ENCODE measurements at places on chromosomes 7 and 10.
A peak's percentile ranks its signal among the peaks of the same experiment; 100 is the strongest.

- DNase-seq: no peak
These were observed 57.7 kb upstream of the TNS3 start for GRCh38 chr7:47639495-47640110.

GRCh38 chr10:84994722-84995121 lies 666.3 kb downstream of the CCSER2 start:
- no peak for DNase-seq

DNA sequence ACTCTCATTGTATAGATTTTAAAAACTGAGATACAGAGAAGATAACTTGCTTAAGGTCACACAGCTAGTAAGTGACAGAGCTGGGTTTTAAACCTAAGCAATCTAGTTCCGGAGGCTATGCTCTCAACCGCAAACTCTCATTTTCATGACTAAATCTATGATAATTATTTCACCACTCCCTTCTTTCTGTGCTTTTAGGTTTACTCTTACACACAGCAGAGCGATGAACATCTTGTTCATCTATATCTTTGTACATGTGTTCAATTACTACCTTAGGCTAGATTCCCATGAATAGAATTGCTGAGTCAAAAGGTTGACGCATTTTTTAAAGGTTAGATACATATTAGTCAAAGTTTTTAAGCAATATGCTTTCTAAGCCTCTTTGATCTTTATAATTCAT lies 154.8 kb downstream of the CHN2 start:
- DNase-seq: no peak

- DNase-seq: no peak
These were observed 1046.9 kb downstream of the DNAJB9 start for GRCh38 chr7:109616551-109617069.

DNA sequence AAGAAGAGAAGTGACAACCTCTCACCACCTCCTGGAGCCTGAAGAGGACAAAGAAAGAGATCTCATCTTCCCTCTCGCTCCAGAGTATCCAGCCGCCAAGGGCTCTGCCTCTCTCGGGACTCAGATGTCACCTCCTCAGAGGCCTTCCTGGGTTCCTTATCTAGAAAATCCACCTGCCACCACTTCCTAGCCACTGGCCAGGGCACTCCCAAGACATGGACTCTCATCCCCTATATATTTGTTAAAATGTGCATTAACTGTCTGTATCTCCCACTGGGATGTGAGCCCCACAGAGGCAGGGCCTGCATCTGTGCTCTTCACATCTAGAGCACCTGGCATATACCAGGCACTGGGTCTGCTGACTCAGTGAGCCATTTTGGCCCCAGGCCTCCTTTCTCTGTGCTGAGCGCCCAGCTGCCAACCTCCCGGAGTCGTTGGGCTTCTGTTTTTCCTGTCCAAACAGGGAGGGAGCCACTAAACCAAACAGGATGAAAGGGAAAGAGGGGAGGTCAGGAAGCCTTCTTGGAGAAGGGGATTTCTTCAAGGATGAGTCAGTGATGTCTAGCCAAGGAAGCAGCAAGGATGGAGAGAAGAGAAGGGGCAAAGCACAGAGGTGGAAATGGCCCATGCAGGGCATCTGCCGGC lies 58.9 kb downstream of the KCNMA1 start:
- no peak for DNase-seq

DNA sequence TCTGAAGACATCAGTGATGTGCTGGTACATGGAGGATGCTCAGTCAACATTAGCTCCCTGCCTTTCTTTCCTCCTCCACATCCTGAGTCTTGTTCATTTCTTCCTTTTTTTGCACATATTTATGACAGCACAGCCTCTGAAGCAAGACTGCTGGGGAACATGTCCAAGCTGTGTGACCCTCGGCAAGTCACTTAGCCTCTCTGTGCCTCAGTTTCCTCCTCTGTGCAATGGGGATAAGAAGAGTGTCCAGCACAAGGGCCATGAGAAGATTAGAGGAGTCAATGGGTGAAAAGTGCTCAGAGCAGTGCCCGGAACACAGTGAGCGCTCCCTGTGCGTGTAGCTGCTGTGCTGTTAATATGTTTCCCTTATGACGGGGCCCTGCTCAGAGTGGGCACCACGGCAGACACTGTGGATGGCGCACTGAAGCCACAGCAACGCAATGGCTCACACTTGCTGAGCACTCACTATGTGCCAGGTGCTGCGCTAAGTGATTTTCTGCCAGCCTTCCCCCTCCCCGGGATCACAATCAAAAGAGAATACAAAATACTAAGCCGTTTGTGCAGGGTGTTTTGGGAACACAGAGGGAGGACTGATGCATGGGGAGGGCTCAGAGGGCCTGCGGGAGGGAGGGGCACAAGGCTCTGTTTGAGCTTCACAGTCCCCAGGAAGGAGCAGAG lies 28.7 kb downstream of the ZCCHC24 start:
- DNase-seq: no peak

GRCh38 chr10:7100032-7100702 lies 310.7 kb downstream of the SFMBT2 start:
- no peak for DNase-seq

- DNase-seq: no peak
These were observed 632.9 kb upstream of the LRRTM3 start for GRCh38 chr10:66292922-66293321.

GRCh38 chr7:33183504-33183903 lies 54.1 kb downstream of the BBS9 start:
- no peak for DNase-seq

DNA sequence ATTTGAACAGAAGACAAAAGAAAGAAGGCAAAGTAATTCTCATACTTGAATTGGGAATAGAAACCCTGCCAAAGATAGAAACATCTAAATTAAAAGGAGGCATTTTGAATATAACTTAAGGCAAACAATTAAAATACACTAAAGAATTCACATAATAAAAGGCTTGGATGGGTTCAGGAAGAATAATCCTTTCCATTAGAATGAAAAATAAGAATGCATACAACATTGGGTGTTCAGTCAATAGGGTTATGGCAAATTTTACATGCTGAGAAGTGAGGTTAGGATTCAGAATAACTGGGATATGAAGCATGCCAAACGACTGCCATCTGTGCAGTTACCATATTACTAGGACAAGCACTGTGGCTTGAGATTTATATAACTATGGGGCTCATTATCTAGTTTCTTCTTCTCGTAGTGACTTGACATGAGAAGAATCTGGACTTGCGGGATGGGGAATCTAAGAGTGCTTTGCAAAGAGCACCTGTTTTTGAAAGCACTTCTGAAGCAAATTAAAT lies 326.5 kb downstream of the THSD7A start:
- DNase-seq: no peak

DNA sequence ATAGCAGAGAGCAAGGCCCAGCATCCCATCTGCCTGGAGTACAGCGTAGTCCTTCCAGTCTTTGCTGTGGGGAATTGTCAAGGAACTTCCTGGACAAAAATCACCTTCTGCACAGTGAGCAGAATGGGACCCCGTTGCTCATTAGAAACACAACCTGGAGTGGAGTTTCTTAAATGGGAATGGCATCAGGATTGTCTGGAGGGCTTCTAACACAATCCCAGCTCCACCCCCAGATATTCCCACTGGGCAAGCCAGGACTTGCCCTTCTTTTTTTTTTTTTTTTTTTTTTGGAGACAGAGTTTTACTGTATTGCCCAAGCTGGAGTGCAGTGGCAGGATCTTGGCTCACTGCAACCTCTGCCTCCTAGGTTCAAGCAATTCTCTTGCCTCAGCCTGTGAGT lies 356.4 kb downstream of the GALNT17 start:
- no peak for DNase-seq

DNA sequence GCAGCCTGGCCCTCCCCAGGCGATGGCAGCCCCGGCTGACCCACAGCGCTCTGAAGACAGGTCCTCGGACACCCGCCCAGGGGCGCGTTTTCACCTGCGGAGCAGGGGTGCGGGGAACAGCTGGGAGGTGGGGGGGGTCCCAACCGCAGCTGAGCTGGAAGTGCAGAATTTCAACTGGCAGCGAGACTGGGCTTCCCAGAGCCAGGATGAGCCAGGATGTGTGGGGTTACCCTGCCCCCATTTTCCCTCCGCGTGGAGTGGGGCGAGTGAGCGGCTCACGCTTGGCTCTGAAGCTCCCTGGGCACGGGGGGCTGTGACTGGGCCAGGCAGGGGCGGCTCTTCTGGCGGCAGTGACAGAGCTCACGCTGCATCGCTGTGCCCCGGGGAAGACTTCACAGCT lies 70.2 kb downstream of the DNAJB6 start:
- DNase-seq: no peak

DNA sequence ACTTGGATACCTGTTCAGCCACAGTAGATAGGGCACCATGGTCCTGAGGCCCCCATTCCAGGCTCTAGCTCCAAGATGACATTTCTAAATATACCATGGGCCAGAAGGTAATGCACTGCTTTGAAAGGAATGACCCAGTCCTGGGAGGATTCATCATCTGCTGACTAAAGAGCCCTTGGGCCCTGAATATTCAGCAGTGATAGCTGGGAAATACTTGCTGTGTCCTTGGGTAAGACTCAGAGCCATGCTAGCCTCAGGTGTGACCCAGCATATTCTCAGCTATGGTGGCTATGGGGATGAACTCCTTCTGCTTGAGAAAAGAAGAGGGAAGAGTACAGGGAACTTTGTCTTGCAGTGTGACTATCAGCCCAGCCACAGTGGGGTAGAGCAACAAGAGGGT lies 21.3 kb upstream of the AGR2 start:
- no peak for DNase-seq

GRCh38 chr10:110363572-110364411 lies 59.1 kb upstream of the SMNDC1 start:
- no peak for DNase-seq

GRCh38 chr7:76047305-76047810 lies 442 bp downstream of the STYXL1 start:
- no peak for DNase-seq

DNA sequence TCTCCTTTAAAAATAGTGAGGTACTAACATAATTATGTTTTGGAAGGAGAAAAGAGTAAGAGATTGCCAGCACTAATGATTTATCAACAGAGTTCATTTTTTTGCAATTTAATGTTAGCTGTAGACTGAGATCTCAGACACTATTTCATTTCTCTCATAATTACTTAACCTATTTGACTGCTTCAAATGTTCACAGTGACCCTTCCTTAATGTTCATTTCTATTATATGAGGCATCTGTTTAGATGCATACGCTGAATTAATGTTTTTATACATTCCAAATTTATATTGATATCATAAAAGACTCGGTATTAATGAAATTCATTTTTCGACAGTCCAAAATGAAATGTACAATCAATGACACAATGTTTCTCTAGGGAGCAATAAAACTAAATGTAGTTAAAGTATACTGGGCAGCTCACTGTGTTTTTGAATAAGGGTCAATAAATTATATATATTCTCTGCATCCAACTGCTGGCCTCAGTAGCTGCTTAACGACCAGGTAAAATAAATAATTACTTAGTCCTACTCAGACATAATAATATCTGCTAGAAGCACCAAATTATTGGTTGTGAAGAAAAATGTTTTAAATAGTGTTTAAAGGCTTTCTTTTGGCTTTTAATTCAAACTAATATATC lies 373.4 kb downstream of the MAGI2 start:
- no peak for DNase-seq

- no peak for DNase-seq
These were observed 368.4 kb upstream of the PODXL start for GRCh38 chr7:131924857-131925256.

DNA sequence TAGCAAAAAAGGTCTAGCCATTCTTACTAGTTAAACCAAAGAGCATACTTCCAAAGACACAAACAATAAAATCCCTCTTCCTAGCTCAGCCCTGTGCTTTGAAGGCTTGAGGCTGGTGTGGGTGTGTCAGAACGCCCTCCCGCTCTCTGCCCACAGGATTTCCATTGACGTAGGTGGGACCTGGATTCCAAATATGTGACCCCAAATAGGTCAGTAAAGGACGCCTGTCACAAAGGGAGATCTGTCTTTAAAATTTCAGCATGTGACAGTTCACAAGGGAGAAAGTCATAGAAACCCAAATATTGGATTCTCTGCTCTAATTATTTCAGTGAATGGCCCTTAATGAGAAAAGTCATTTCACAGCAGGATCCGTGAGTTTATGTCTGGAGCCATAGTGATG lies 39.9 kb upstream of the LYZL1 start:
- no peak for DNase-seq

GRCh38 chr7:155850766-155851678 lies 38.8 kb upstream of the SHH start:
- DNase-seq: no peak

DNA sequence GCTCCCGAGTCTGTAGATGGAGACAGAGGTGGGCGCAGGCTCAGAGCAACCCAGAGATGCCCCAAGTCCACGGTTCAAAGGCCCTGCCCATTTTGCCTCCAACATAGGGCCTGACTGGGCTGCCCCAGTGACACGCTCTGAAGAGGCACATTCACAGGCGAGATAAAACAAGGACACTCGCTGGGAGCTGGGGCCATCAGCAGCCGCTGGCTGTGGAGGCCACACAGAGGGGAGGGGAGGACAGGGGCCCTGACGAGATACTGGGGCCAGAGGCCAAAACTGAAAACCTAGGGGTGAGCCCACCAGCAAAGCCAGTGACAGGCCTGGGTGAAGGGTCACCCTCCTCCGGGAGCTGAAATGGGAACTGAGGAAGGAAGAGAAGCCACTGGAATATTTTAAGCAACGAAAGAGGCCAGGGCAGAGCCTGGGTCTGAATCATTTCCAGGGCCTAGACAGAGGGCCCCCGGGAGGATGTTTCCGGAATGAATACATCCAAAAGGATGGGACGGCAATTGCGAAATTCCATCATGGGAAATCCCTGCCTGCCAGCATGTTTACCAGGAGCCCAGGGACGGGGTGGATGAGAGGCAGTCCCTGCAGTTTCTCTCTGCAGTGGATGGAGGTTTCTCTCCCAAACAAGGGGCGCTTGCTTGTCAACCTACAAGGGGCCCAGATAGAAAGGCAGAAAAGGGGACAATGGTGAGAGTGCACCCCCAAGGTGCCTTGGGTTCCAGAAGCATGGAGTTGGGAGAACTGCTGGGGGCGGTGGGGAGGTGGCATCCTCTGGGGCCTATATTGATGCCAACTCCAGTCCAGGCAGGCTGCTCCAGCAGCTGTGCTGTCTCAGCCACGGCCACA lies 29.0 kb upstream of the HSPA12A start:
- DNase-seq: no peak

GRCh38 chr7:114788706-114789105 lies 133.2 kb upstream of the MDFIC start:
- DNase-seq: no peak

- peak; percentile 86 for DNase-seq
These were observed at the start of the genes CPEB3 and MARCHF5 for GRCh38 chr10:92290837-92291615. TSS of gene CPEB3 (minus strand) at chr10:92291078. CDS start at chr10:92240350, 50,728 bp downstream. TSS of gene MARCHF5 (plus strand) at chr10:92291167. CDS start at chr10:92291495, 328 bp downstream.

GRCh38 chr10:105187243-105187642 lies 546.2 kb downstream of the SORCS3 start:
- no peak for DNase-seq

DNA sequence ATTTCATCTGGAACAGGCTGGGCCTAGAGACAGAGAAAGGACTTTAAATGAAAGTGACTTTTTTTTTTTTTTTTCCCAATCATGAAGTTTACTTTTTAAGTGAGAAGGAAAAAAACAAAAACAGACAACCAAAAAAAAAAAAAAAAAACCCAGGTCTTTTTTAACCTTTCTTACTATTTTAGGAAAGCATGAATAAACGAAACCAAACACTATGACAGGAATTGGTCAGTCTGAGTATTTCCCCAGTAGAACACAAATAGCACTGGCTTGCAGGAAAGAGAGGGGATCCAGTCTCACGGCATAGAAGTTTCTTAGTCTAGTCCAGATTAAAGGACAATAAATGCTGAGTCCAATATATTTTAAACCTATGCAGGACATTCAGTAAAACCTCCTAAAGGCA lies 180.5 kb upstream of the CCDC6 start:
- DNase-seq: no peak

- no peak for DNase-seq
These were observed 9.4 kb downstream of the SH3PXD2A start for GRCh38 chr10:103845972-103846371.

- DNase-seq: no peak
These were observed 52.6 kb upstream of the TRUB1 start for GRCh38 chr10:114885443-114885842.
